Memory B cell (primary cell): ENCODE measurements at places on chromosomes 2 and 18.
A peak's percentile ranks its signal among the peaks of the same experiment; 100 is the strongest.

GRCh38 chr2:195428673-195429072, 228.4 kb upstream of the SLC39A10 start:
- no peak overlapping the region for H3K27ac ChIP-seq
- DNase-seq, result no peak
- H3K4me1 ChIP-seq, result no peaks in the 10 kb centered on the region
- H3K36me3 ChIP-seq, result no peaks in the 10 kb centered on the region
- H3K27me3 ChIP-seq, result no peaks in the 10 kb centered on the region

GRCh38 chr2:28927878-28928277, 33.4 kb downstream of the WDR43 start:
- H3K27ac ChIP-seq, result no peak overlapping the region
- H3K27me3 ChIP-seq, result no peaks in the 10 kb centered on the region
- H3K36me3 ChIP-seq, result peaks cover 51% of the 10 kb centered on the region
- H3K4me1 ChIP-seq, result no peaks in the 10 kb centered on the region
- DNase-seq, result no peak

DNA sequence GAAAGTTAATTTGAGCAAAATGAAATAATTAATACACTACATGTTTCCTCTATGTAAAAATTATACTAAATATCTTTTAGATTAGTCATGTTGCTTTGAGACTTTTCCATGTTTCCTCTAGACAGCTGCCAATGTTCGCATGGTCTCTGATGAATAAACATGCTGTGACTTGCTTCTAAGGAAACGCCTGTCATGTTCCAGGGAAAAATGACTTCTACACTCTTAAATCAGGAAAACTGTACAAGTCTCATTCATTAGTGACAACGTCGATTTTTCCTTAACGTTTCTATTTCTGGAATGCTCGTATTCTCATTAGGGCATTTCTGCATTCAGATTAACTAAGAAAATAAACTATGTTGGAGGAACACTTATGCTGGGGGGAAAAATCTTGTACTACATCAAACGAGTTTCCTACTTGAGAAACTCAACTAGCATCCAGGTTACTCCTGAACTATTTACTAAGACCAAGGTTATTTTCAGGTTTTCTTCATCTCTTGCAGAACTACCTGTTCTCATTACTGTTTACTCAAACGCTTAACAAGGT, 1.6 kb downstream of the COBLL1 start:
- no peaks in the 10 kb centered on the region for H3K36me3 ChIP-seq
- DNase-seq, result no peak
- peak overlapping the region; percentile 78 for H3K27ac ChIP-seq
- H3K4me1 ChIP-seq, result peaks cover 22% of the 10 kb centered on the region
- H3K4me3 ChIP-seq, result peak overlapping the region; percentile 98

GRCh38 chr2:20643060-20643459, 7.8 kb downstream of the HS1BP3 start:
- peaks cover 19% of the 10 kb centered on the region for H3K36me3 ChIP-seq
- H3K4me1 ChIP-seq, result peaks cover 17% of the 10 kb centered on the region
- H3K27me3 ChIP-seq, result no peaks in the 10 kb centered on the region
- H3K27ac ChIP-seq, result peak overlapping the region; percentile 18
- DNase-seq, result no peak

- no peaks in the 10 kb centered on the region for H3K36me3 ChIP-seq
- H3K27me3 ChIP-seq, result peaks cover 2% of the 10 kb centered on the region
- no peak overlapping the region for H3K27ac ChIP-seq
- no peak overlapping the region for H3K4me3 ChIP-seq
- no peak for DNase-seq
These were observed 639.6 kb downstream of the IRS1 start for GRCh38 chr2:226159875-226160479.

GRCh38 chr2:171289316-171289715, 128.6 kb upstream of the TLK1 start:
- H3K4me3 ChIP-seq, result no peak overlapping the region
- no peaks in the 10 kb centered on the region for H3K36me3 ChIP-seq
- DNase-seq, result no peak
- H3K27ac ChIP-seq, result no peak overlapping the region
- no peaks in the 10 kb centered on the region for H3K27me3 ChIP-seq
- peaks cover 2% of the 10 kb centered on the region for H3K4me1 ChIP-seq

DNA sequence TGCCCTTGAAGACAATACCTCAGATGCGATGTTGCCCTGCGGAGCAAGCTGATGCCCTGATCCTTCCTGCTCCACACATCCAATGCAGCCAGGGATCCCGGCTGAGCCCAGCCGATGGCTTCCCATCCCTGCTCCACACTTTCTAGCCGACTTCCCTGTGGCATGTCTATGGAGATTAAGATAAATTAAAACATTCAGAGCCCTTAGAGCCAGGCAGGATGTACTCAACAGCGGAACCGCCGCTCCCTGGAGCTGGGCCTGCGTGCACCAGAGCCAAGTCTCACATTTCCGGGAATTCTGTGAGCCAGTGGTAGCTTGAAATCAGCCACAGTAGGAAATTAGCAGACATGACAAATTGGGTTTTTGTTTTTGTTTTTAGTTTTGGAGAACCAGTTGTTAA, 620.6 kb downstream of the GALR1 start:
- no peak overlapping the region for H3K27ac ChIP-seq
- H3K36me3 ChIP-seq, result no peaks in the 10 kb centered on the region
- no peak overlapping the region for H3K4me3 ChIP-seq
- H3K27me3 ChIP-seq, result peaks cover 7% of the 10 kb centered on the region
- DNase-seq, result no peak

DNA sequence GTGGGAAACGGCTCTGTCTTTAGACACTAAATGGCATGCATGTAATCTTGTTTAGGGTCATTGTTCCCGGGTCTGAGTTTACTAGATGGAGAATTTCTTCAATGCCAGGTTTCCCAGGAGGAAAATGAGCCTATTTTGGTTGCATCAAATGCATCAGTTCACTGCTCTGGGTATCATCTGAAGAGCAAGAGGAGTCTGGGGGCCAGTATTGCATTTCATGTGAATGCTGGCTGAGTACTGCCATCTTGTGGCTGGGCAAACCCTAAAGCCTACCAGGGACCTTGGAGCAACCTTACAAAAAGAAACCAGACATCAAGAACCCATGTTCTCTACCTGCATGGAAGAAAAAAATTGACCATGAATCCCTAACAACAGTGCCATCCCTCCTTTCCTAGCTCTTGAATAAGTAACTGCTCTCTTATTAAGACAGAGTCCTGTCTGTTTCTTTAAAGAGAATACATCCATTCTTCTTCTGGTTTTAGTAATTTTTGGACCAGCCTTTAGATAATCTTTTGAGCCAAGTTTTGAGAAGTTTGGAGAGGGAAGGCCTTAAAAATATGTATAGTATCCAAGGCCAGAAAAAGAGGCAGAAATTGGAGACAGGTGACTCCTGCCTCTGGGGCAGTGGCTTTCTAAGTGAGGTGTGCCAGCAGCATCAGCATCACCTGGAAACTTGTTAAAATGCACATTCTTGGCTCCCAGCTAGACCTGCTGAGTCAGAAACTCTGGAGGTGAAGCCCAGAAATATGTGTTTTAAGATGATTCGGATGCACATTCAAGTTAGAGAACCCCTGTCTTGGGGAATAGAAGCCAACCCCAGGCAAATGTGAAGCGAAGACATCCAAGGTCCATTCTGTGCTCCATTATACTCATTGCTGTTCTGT, 261.0 kb upstream of the CXCR4 start:
- H3K4me1 ChIP-seq, result peaks cover 55% of the 10 kb centered on the region
- H3K36me3 ChIP-seq, result no peaks in the 10 kb centered on the region
- peak overlapping the region; percentile 13 for H3K4me3 ChIP-seq
